ENCODE measurements at places on chromosomes 7 and 10. TPM values are rescaled to one million over a fixed set of nuclear protein-coding genes. Genes with fewer than 3 reads are reported as not detected.
A peak's percentile ranks its signal among the peaks of the same experiment; 100 is the strongest.

- H3K36me3 ChIP-seq: no peaks in the 10 kb centered on the region
- no peak overlapping the region for H3K4me3 ChIP-seq
- no peak for DNase-seq
- no peaks in the 10 kb centered on the region for H3K4me1 ChIP-seq
- H3K27ac ChIP-seq: no peak overlapping the region
Measured at GRCh38 chr10:78919181-78919966, 149.4 kb upstream of the ZMIZ1 start.

GRCh38 chr10:15546606-15547005 is 173.1 kb downstream of the ITGA8 start:
- no peak overlapping the region for H3K27ac ChIP-seq
- H3K4me3 ChIP-seq: no peak overlapping the region
- no peaks in the 10 kb centered on the region for H3K4me1 ChIP-seq
- H3K36me3 ChIP-seq: no peaks in the 10 kb centered on the region
- no peaks in the 10 kb centered on the region for H3K27me3 ChIP-seq

DNA sequence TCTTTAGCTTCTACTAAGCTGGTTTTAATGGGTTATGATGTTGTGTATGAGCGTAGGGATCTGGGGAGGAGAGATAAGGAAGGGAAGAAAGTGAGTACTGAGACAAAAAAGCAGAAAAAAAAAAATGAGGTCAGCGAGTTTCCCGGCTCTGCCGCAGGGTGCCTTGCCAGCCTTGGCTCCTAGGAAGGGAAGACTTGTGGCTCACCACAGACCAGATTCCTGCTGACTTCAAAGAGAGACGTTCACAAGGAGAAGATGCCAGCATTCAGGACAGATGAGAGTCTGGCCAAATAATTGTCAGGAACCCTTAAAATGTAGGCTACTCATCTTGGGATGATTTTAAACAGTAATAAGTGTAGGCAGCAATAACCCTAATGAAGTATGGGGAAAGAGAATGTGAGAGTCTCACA is 11.4 kb upstream of the FAS start:
- H3K27me3 ChIP-seq: no peaks in the 10 kb centered on the region
- no peaks in the 10 kb centered on the region for H3K4me1 ChIP-seq
- no peaks in the 10 kb centered on the region for H3K36me3 ChIP-seq
- H3K27ac ChIP-seq: no peak overlapping the region
- H3K4me3 ChIP-seq: no peak overlapping the region

GRCh38 chr7:72326811-72327210 is 85.3 kb downstream of the CALN1 start:
- H3K4me1 ChIP-seq: no peaks in the 10 kb centered on the region
- no peak overlapping the region for H3K27ac ChIP-seq
- DNase-seq: no peak

DNA sequence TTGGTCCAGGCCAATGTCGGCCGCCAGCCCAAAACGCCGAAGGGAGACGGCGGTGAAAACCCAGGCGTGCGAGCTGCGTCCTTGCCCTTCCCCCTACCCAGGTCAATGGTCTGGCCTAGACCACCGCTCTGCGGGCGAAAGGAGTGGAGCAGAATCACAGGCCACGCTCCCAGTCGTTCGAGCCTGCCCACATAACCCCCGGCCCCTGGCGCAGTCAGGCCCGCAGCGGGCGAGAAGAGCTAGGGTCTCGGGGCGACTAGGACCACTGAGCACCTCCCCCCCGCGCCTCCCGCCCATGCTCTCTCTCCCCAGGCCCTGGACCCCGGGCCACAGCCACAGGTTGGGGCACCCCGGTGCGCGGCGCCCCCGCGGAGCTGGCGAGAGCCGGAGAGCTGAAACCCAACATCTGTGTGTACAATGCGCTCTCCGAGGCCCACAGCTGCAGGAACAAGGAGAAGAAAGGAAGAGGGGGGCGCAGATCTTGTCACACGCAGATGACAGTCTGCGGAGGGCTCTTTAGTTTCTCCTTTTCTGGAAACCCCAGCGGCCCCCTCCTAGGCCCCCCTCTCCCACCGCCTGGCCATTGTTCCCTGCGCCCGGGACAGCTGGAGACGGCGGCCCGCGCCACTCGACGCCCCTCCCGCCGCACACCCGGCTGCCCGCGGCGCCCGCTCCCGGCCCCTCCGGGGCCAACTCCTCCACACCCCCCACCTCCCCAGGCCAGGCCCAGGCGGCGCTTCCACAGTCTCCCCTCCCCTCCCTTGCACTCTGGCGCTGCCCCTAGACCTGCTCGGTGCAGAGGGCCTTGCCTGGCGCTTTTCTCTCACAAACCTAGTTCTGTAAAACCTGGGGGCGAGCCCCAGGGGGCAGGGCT is 355.0 kb downstream of the DNAJB6 start:
- H3K4me1 ChIP-seq: no peaks in the 10 kb centered on the region
- H3K27me3 ChIP-seq: no peaks in the 10 kb centered on the region
- peak overlapping the region; percentile 86 for H3K4me3 ChIP-seq

DNA sequence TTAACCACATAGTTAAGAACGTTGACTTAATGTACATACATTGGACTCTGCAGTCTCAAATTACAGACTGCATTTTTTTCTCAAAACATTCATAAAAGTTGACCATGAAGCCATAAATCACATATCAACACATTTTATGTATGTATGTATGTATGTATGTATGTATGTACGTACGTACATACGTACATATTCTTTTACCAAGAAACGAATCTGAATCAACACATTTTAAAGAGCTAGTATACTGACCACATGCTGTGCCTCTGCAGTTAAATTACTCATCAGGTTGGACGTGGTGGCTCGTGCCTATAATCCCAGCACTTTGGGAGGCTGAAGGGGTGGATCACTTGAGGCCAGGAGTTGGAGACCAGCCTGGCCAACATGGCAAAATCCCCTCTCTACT is 105.8 kb downstream of the GPR158 start:
- H3K4me1 ChIP-seq: no peaks in the 10 kb centered on the region
- no peak for DNase-seq
- no peaks in the 10 kb centered on the region for H3K27me3 ChIP-seq
- H3K4me3 ChIP-seq: no peak overlapping the region

GRCh38 chr7:84100866-84101265 is 93.7 kb downstream of the SEMA3A start:
- DNase-seq: no peak
- no peak overlapping the region for H3K27ac ChIP-seq
- H3K36me3 ChIP-seq: 0 out of 2 replicates have a peak, but pooled peaks cover 2% of the 10 kb centered on the region
- no peaks in the 10 kb centered on the region for H3K4me1 ChIP-seq
- no peak overlapping the region for H3K4me3 ChIP-seq

DNA sequence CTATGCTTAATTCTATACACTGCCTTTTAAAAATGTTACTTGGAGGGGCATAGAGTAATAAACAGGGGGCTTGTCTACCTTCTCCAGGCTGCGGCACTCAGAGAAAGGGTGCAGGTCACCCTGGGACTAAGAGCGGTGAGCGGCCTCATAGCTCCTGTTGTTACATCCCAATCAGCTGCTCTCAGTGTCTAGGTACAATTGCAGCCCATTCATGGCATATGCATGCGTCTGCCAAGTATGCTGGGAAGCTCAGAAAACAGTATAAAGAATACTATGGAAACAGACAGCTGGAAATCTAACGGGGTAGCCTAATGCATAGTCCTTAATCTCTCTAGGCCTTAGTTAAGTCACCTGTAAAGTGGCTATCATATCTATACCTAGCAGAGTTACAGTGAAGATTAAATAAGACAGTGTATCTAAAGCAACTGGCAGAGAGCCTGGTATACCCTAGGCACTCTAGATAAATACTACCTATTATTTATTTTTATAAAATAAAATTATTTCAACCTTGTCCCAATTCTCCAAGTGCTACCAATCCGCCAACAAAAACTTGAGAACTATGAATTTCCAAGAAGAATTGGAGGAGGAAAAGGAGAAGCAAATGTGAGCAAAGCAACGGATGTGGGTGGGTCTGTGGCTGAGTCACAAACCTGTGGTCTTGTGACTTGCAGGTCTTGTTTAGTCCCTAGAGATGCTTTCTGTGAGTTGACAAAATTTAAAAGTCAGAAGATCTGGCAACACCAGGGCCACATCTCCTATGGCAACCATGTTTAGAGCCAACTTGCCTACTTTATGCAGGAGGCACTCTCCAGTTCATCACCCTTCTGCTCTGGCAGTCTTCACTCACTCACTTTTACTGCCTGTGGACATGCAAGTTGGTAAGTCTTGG is 183.0 kb downstream of the RAPGEF5 start:
- no peak for DNase-seq
- H3K27me3 ChIP-seq: peaks cover 3% of the 10 kb centered on the region
- no peaks in the 10 kb centered on the region for H3K36me3 ChIP-seq
- no peak overlapping the region for H3K4me3 ChIP-seq
- H3K4me1 ChIP-seq: peaks cover 2% of the 10 kb centered on the region

GRCh38 chr10:44415121-44415520 is 30.2 kb upstream of the CXCL12 start:
- no peaks in the 10 kb centered on the region for H3K4me1 ChIP-seq
- no peak overlapping the region for H3K4me3 ChIP-seq
- no peaks in the 10 kb centered on the region for H3K36me3 ChIP-seq
- DNase-seq: no peak
- H3K27ac ChIP-seq: no peak overlapping the region

- no peaks in the 10 kb centered on the region for H3K27me3 ChIP-seq
- peaks cover 6% of the 10 kb centered on the region for H3K4me1 ChIP-seq
- no peak overlapping the region for H3K4me3 ChIP-seq
- H3K27ac ChIP-seq: no peak overlapping the region
- no peaks in the 10 kb centered on the region for H3K36me3 ChIP-seq
- no peak for DNase-seq
Measured at GRCh38 chr7:111558991-111559390, 3.3 kb downstream of the IMMP2L start.

GRCh38 chr7:95636140-95636940 is 40.0 kb upstream of the PDK4 start:
- H3K36me3 ChIP-seq: no peaks in the 10 kb centered on the region
- H3K4me1 ChIP-seq: no peaks in the 10 kb centered on the region
- no peak for DNase-seq
- no peaks in the 10 kb centered on the region for H3K27me3 ChIP-seq
- H3K27ac ChIP-seq: no peak overlapping the region

GRCh38 chr7:48094861-48095293 is 5.8 kb downstream of the UPP1 start:
- H3K27me3 ChIP-seq: no peaks in the 10 kb centered on the region
- no peaks in the 10 kb centered on the region for H3K36me3 ChIP-seq
- DNase-seq: no peak
- H3K4me1 ChIP-seq: peaks cover 12% of the 10 kb centered on the region
- peak overlapping the region; percentile 49 for H3K27ac ChIP-seq

DNA sequence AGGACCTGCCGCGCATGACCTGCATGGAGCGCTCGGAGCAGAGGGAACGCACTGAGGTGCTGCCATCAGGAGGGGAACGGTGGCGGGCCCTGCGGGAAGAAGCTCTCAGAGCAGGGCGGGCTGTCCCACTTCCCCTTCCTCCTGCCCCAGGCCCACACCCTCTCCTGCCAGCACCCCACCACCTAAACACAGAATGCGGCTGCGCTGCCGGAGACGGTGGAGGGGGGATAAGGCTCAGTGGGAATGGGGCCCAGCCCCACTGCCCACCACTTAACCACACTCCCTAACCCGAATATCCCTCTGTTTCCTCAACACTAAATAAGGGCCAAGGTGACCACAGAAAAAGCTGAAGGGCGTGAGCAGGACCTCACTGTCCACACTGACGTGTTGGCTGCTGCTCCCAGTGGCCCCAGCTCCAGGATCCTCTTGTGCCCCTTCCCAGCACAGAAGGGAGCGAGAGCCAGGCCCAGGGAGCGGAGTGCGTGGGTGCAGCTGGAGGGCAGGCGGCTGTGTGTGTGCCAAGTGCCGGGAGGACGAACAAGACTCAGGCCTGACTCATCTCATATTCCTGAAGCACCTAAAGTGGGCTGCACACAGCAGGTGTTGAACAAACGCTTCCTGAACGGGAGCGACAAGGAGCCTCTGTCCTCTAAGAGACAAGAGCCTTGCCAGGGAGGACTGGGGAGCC is 116.8 kb downstream of the MAD1L1 start:
- peaks cover 7% of the 10 kb centered on the region for H3K4me1 ChIP-seq
- no peaks in the 10 kb centered on the region for H3K36me3 ChIP-seq
- H3K27ac ChIP-seq: no peak overlapping the region
- H3K27me3 ChIP-seq: no peaks in the 10 kb centered on the region
- no peak for DNase-seq
- no peak overlapping the region for H3K4me3 ChIP-seq

GRCh38 chr7:151137076-151137675 is 30.3 kb downstream of the GBX1 start:
- peaks cover 39% of the 10 kb centered on the region for H3K36me3 ChIP-seq
- peaks cover 7% of the 10 kb centered on the region for H3K4me1 ChIP-seq
- DNase-seq: no peak
- no peak overlapping the region for H3K4me3 ChIP-seq

DNA sequence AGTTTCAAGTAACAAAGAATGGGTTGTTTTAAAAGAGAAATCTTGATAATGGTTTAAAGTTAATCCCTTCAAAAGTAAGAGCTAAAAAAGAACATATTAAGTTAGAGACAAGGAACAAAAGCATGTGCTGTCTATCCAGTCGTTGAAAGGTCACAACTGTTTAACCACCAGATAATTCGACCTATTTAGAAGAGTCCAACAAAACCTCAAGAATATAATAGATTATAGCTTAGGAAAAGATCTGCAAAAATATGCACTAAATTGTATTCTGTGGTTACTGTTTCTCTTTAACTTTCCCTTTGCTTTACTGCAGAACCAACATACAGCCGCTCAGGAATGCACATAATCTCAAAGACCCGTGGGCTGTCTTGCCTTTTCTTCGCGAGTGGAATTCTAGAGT is 74.9 kb downstream of the PCGF5 start:
- H3K4me1 ChIP-seq: peaks cover 3% of the 10 kb centered on the region
- H3K27ac ChIP-seq: no peak overlapping the region
- no peaks in the 10 kb centered on the region for H3K27me3 ChIP-seq
- DNase-seq: no peak
- no peaks in the 10 kb centered on the region for H3K36me3 ChIP-seq

- H3K4me1 ChIP-seq: no peaks in the 10 kb centered on the region
Measured at GRCh38 chr7:141876371-141876770, 35.1 kb upstream of the PRSS37 start.

- DNase-seq: no peak
- H3K27me3 ChIP-seq: no peaks in the 10 kb centered on the region
- peaks cover 5% of the 10 kb centered on the region for H3K36me3 ChIP-seq
- no peak overlapping the region for H3K27ac ChIP-seq
Measured at GRCh38 chr7:116548506-116548905, 23.7 kb downstream of the CAV1 start.

DNA sequence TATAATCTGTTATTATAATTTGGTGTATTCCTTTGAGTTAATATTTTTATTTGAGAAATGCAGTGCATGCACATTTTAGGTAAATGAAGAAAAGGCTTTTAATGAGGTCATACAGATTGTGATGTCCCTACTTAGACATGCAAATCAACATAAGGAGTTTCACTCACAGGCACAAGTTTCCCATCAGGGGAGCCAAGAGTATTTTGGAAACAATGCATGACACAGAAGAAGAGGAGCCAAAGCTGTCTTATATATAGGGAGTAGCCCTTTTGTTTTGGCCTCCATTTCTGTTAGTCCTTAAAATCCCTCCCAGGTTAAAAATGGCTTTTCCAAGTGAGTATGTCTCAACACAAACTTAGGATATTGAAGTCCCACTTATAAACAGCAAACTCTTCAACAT is 703.4 kb upstream of the ANKRD30A start:
- H3K27me3 ChIP-seq: no peaks in the 10 kb centered on the region
- no peak overlapping the region for H3K27ac ChIP-seq
- H3K4me1 ChIP-seq: no peaks in the 10 kb centered on the region
- no peak for DNase-seq
- no peaks in the 10 kb centered on the region for H3K36me3 ChIP-seq

Gene PLAC9
- 4.7 TPM for total RNA-seq

Gene GPR85
- 13.2 TPM for total RNA-seq

Gene TRIM74
- total RNA-seq: not detected

Gene CNPY1
- total RNA-seq: not detected

Gene ACSM6
- 0.08 TPM for total RNA-seq

Gene ZNF212
- total RNA-seq: 10.0 TPM
